ENCODE measurements at places on chromosomes 11 and 22.

GRCh38 chr22:26561756-26562417, 28.0 kb downstream of the TPST2 start:
- DNase-seq: no peak

- no peak for DNase-seq
These were observed 34.3 kb downstream of the KIAA1671 start for GRCh38 chr22:24986816-24987215.

GRCh38 chr22:24937114-24937513, 9.4 kb downstream of the LHFPL7 start:
- no peak for DNase-seq

- no peak for DNase-seq
These were observed 995.1 kb downstream of the BRD1 start for GRCh38 chr22:48832592-48832991.

DNA sequence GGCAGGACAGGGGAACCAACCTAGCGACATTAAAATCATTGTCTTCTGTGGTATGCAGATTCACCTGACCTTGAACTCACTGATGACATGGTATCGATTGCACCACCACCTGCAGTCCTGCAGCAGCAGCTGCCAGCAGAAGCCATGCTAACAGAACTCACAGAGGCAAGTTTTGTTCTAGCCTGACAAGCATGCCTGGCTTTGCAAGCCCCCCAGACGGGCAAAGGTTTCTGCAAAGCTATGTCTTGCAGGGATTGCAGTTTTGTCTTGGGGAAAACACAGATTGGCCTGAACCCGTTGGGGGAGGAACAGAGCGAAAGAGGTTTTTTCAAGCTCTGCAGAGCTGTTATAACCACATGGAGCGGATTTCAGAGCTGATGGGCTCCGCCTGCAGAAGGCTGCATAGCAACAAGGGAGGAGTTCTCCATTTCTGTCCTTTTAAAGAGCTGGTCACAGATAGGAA, 221.0 kb downstream of the HIPK3 start:
- no peak for DNase-seq

- DNase-seq: no peak
These were observed 184.5 kb downstream of the EFCAB6 start for GRCh38 chr22:43627485-43628213.

DNA sequence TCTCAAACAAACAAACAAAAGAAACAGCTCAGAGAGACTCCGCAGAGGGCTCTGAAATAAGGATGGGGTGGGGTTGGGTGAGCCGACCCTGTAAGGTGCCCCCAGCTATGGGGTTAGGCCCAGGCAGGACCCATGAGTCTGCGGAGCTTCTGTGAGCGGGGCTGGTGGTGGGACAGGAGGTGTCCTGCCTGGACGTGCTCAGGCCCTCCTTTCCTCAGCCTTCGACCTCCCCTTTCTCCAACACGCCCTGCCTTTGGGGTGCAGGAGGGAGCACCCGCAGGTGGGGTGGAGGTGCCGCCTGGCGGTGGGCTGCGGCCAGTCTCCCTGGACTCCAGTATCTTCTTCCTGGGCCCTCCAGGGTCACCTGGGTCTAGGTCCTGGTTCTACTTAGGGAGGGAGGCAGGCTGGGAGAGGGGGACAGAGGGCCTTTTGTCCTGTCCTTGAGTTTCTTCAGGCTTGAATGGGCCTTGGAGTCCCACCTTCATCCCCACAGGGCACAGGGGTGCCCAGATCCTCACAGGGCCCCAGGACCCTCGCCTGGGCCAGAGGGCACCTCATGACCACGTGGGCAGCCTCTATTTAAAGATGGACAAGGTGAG, 12.3 kb downstream of the PRR33 start:
- no peak for DNase-seq

DNA sequence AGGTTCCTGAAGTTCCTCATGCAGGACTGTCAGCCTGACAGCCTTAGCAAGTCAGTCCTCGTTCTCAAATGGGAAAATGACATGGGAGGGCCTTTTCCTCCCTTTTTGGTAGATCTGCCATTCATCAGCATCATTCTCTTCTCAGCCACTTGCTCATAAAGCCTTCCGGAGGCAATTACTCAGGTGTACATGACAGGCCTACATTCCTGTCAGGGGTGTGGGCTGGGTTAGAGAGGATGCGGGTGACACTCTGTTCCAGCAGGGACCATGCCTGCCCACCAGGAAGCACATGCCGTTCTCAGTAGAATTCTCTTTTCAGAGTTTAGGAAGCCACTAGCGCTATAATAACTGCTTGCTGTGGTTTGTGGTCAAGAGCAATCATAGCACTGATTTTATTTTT, 24.2 kb upstream of the ANKK1 start:
- DNase-seq: no peak

DNA sequence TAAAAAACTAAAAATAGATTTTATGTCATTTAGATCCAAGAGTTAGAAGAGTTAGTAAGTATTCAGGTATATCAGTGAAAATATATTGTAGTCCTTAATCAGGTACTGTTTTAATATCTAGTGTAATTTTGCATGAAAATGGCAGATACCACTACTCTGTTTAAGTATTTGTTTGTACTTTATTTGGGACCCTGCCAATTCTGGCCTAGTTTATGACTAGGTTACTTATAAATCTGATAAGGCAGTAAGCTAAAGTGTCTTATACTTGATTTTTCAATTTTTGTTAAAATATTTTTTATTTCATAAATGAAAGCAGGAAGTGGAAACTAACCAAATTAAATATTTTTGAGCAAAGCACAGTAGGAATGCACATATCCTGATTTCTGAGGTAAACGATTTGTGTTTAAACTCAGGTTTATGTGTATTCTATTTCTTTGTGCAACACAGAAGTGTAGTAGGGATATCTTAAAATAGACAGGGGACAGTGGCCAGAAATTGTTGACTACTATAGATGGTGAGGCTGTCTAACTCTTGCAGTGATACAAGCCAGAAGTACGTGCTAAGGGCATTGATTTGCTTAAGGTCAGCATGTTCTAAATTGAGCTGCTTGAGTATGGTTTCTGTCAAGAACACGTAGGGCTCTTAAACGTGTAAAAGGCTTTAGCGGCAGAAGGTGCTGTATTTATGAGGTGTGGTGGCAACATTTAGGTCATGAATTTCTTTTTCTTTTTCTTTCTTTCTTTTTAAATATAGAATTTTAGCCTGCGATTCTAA, 34.0 kb downstream of the HIPK3 start:
- no peak for DNase-seq

DNA sequence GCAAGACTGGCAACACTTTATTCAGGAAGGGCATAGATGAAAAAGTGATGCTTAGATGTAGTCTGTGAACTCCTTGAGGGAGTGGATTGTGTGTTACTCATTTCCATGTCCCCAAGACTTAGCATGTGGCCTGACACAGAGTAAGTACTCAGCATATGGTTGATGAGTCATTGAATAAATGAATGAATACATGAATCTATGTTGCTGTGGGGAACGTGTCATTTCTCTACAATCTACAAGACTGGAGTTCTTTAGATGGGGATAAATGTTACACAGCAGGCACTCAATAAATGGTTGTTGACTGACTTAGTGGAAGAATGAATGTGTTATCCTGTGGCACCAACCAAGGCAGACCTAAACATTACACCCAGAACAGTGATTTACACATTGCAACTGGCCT, 17.9 kb downstream of the BPIFC start:
- no peak for DNase-seq

DNA sequence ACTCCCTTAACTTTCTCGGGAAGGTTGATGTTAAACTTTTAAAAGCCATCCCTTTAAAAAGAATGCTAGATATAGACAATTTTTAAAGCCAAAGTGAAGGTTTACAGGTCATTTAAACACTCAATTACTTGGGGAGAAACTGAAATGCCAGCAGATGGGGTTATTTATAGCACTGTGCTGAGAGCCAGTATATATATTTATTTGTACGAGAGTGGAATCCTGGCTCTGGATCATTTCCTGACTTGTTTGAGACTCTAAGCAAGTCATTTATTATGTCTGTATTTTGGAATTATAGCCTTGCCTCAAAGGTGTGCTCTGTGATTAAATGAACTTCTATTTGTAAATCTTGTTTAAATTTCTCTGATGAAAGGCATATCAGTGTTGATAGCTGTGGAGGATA, 6.8 kb upstream of the ZBED5 start:
- DNase-seq: no peak

DNA sequence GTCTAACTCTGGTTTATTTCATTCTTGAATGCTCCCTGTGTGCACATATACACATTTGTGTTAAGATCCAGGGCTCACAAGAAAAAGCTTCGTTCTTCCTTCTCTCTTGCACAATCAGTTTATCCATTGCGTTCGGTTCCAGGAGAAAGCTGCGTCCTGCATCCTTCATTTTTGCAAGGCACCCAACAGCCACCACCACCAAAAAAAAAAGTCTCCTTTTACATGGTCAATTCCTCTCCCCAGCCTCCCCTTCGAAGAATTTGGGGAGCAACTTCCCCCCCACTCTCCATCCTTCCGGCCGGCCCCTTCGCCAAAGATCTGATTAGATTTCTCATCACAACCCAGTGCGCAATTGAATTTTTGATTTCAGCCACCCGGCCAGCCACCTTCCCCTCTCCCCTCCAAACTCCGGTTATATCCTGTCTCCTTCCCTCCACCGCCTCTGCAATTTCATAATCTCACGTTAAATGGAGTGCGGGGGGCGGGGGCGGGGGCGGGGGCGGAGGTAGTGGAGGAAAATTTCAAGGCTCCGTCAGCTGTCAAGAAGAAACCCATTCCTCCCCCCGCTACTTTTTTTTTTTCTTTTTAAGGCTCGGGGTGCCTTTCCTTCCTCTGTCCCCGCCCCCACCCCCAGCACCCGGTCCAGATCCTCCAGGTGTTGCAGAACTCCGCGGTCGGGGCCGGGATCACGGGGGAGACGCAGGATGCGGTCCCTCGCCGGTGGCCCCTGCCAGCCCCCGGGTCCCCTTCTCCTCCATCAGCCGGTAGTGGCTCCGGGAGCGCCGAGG, 1166.5 kb downstream of the LRRC4C start:
- no peak for DNase-seq

- peak; percentile 39 for DNase-seq
These were observed 161.4 kb downstream of the METTL15 start for GRCh38 chr11:28269586-28269985.

- DNase-seq: no peak
These were observed 222.9 kb downstream of the NAV2 start for GRCh38 chr11:19935507-19935906.

GRCh38 chr11:48022445-48022844, 42.1 kb downstream of the PTPRJ start:
- no peak for DNase-seq

GRCh38 chr22:32880893-32881596, 79.5 kb downstream of the TIMP3 start:
- DNase-seq: no peak

- no peak for DNase-seq
These were observed 11.7 kb upstream of the ASPHD2 start for GRCh38 chr22:26417406-26417805.

GRCh38 chr11:103652013-103652412, 384.4 kb upstream of the DDI1 start:
- DNase-seq: no peak

GRCh38 chr11:32659672-32660071, 76.0 kb downstream of the EIF3M start:
- no peak for DNase-seq

DNA sequence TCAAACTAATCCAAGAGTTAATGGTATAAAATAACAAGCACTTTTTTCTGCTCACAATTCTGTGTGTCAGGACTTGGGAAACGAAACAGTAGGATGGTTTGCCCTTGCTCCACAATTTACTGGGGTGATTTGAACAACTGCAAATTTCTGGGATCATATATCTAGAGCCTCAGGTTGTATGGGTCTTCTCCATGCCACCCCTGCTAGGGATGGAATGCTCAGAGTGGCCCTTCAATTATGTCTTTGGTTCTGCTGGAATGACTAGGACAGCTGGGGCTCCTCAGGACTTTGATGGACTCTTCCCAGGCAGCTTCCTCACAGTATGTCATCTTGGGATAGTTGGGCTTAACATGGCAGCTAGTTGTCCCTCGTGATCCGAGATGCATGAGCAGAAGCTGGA, 223.0 kb upstream of the ANO5 start:
- no peak for DNase-seq

DNA sequence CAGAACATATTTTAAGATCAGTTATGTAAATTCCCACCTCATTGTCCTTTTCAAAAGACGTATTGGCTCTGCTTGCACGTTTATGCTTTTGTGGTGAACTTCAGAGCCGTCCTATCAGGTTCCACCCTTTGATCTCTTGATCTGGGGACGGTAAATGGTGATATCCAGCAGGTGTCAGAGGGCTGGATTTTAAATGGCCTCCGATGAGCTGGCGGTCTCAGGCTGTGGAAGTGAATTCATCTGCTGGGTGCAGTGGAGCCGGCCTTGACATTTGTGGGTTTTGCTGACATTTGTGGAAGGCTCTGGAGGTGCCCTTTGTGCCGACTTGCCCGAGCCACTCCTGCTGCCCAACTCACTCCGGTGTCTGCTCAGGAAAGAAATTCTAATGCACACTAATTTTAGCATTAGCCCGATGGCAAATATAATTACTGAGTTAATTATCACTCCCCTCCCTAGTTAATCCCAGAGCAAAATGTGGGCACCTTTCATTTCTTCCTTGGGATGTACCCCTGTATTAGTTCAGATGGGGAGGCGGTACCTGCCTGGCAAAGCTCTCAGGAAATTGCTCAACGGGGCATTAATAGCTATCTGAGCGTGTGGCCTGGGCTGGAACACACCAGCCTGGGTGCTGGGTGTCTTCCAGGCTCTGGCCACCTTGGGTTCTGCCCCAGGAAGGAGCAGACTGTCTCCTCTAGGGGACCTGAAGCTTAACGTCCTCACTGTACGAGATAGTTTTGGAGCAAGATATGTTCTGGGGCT, 9.1 kb downstream of the LRP5 start:
- no peak for DNase-seq

GRCh38 chr11:111209543-111210355, 35.8 kb upstream of the POU2AF2 start:
- no peak for DNase-seq

GRCh38 chr22:37095113-37095512, 14.4 kb downstream of the TMPRSS6 start:
- DNase-seq: no peak

- DNase-seq: no peak
These were observed 27.0 kb downstream of the ART5 start for GRCh38 chr11:3614742-3615171.

GRCh38 chr22:32916025-32916424, 114.5 kb downstream of the TIMP3 start:
- DNase-seq: no peak

DNA sequence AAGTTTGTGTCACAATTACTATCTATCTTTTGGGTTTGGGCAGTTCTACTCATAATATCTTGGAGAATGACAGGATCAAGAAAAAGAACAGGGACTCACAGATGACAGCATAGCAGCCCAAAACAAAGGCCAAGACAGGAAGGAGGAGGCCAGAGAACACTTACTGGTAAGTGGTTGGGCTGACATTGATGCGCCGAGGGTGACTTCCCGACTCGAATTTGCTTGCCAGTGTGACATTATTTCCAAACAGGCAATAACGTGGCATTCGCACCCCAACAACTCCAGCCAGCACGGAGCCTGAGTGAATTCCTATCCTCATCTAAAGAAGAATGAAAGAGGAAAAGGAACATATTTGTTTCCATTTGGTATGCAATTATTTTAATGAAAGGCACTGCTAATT, 309.9 kb downstream of the GUCY1A2 start:
- DNase-seq: no peak

GRCh38 chr11:115677190-115677589, 173.0 kb upstream of the CADM1 start:
- no peak for DNase-seq
